ENCODE measurements at places on chromosomes 5 and 9.
A peak's percentile ranks its signal among the peaks of the same experiment; 100 is the strongest.

GRCh38 chr9:130920762-130921299 lies 18.2 kb downstream of the FIBCD1 start:
- DNase-seq, result no peak

GRCh38 chr5:171785517-171785916 lies at the start of gene SMIM23:
TSS of gene SMIM23 (plus strand) at chr5:171785817. CDS start at chr5:171785872, 55 bp downstream.
- DNase-seq, result no peak

DNA sequence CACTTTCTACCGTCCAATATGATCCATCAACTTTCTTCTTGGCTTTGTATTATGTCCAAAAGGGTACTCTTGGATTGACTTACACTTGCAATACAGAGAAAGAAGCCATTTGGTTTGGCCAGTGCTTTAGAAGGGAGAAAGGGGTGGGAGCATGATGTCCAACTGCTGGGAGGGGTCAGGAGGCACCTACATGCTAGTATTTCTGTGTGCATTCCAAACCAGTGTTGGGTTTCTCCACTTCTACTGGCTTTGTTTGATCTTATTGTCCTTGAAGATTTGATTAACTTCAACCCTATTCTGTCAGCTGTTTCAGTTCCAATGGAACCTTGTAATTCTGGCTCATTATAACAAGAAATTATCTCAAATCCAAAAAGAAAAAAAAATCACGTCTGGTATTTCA lies 27.6 kb downstream of the CYSTM1 start:
- DNase-seq, result no peak

DNA sequence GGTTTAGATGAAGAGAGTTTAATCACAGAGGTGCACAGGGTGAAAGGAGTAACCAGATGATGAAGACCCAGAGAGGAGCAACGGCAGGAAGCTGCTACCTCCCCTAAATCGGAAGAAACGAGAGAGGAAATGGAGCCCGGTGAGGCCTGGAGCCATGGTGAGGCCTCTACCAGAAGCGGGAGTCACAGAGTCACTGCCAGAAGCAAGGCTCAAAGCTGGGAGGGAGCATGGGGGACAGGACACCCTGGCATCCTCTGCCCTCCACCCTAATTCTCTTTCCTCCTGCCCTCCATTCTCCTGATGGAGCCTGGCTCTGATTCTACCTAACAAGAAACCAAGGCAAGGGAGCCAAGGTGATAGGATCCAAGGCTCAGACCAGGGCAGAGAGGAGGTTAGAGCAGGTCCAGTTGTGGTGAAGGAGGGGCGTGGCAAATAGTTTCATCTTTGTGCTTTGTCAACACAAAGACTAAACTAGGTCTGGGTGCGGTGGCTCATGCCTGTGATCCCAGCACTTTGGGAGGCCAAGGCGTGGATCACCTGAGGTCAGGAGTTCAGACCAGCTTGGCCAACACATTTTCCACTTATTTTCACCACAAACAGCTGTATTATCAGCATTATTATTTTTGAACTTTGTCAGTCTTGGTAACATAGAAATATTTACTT lies 134.4 kb upstream of the RAI14 start:
- no peak for DNase-seq

DNA sequence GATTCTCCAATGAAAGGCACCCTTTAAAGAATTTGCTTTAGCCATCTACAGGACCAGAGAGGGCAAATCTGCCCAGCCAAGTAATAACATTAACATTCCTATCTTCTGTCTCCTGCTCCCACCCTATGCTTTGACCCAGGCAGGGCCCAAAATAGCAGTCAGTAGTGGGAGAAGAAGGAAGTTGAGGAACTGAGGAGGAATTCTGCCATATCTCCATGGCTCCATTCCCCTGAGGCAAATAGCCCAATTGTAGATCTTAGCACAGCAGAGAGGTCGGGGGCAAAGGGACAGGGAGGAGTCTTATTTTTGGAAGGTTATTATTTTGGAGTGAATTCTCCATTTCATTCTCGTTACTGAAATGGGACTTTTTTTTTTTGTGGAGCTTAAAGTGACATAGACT lies 111.1 kb upstream of the IFNK start:
- peak; percentile 36 for DNase-seq

DNA sequence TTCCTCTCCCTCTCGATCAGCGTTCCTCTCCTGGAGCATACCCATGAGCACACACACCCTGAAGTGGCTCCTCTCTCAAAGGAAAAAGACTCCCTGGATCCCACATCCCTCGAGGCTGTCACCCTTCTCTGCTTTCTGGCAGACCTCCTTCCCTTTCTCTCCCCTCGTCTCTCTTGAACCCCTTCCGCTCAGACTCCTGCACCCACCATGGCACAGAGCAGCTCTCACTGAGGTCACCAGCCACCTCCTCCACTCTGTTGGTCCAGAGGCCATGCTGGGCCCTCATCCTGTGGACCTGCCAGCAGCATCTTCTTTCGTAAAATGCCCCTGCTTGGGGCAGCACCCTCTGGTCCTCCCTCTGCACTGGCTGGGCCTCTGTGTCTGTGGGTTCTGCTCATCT lies 5.7 kb downstream of the B4GALT7 start:
- DNase-seq, result no peak

DNA sequence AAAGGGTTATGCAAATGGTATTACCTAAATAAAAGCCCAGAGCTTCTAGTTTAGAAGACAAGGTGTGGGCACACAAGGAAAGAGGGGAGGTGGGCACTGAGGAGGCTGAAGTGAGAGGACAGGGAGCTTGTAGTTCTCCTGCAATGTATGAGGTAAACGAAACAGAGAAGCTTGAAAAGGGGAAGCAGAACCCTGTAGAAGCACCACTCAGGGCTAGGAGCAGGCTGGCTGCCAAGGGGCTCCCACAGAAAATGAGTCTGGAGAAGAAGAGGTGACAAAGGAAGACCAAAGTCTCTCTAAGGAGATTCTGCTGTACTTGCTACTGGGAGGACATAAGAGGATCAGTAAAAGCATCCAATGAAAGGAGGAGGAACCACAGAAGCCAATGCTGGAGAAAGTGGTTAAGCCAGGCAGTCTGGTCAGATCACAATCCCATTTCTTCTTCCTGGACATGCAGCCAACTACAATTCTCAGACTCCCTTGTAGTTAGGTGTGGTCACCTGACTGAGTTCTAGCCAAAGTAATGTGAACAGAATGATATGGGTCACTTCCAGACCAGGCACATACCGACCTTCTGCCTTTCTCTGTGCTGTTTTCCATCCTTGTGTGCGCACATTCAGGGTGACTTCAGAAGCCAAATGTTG lies 174.5 kb upstream of the MAP3K1 start:
- DNase-seq, result peak; percentile 56

DNA sequence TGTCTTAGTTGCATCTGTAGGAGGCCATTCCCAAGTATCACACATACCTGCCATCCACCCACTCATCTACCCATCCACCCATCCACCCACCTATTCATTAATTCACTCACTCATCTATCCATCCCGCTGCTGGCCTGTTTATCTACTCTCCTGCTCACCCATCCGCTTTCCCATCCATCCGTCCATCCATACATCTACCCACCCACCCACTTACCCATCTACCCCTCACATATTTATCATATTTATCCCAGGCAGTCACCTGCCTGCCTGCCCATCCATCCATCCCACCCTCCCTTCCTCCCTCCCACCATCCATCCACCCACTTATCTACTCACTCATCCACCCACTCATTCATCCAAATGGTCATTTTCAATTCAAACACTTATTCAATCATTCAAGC lies 143.9 kb upstream of the PANK3 start:
- no peak for DNase-seq

DNA sequence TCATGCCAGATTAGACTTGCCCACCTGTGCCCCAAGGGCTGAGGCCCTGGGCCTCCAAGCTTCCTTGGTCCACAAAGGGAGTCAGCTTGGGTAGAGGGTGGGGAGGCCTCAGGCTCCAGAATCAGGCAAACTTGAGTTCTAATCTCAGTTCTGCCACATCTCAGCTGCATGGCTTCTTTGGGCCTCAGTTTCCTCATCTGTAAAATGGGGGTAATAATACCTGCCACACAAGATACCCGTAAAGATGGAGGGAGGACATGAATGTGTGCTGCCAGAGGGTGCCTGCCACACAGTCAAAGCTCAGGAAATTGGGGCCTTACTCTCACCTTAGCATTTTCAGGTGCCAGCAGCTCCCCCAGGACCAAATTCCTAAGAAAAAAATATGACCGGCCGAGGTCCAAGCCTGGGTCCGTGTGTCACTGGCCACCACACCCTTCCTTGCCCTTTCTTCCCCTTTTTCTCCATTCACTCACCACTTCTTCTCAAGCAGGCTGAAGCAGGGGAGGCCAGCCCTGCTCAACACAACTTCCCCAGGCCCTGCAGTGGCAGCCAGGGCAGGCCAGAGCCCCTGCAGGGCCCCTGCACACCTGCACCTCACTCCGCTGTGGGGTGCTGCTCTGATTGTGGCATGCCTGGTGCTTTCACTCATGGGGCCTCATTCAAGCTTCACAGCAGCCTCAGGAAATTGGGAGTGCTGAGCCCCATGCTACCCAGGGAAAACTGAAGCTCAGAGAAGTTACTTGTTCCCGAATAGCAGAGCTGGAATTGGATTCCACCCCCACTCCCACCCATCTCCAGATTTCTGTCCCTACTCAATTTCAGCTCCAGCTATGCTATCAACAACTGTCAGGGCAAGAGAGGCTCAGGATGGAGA lies 3.9 kb downstream of the RGS14 start:
- no peak for DNase-seq

- DNase-seq, result no peak
Measured at GRCh38 chr5:112684121-112684520, 53.6 kb upstream of the APC start.

DNA sequence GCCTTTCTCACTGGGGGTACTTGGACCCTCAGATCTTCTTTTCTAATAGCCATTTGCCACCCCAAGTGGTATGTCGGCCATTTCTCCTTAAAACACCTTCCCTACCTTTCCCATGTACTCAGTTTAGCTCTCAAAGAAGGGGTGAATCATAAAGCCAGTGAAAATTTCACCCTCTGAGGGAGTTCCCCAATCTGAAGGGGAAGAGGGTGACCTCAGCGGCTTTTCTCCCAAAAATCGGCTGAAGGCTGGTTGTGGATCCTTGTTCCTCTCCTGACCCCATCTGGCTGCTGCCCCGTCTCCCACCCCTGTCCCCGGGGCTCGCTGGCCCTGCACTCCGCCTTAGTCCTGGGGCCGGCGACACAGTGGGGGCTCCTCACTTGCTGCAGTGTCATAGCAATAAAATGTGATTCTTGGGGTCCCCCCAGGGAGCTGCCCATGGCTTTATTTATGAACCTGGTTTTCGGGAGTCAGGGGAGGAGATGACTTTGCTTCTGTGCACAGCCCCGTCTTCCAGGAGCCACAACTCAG lies 17.3 kb upstream of the LTC4S start:
- DNase-seq, result no peak

- no peak for DNase-seq
Measured at GRCh38 chr5:136143312-136143711, 10.7 kb downstream of the SMAD5 start.

DNA sequence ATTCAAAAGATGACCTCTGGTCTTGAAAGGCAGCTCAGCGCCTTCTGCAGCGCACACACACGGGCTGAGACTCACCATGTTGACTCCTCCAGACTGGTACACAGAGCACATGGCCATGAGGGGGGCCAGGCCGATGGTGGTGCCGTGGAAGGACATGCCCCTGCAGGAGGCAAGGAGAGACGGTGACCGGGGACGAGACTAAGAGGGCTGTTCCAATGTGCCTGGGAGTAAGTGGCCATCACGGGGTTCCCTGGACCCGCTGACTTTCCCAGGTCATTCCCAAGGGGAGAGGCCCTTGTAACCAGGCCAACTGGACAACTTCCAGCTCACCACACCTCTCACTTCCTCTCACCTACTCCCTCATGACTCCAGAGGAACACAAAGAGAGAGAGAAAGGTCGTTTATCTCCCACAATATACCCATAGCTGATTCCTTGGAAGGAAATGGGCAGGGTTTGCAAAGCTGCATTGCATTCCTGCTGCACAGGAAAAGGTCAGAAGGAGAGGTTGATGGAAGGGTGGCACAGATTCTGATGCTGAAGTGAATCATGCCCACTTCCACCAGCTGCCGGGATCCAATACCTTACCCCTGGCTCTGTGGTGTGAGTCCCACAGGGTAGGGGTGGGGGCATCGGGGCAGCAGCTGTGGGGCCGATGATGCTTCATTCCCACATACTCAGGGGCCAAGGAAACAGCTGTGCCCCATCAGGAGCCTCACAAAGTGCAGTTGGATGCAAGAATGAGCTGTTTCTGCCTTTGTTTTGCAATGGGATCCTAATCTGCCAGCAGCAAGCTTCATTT lies 47.2 kb downstream of the NIPAL4 start:
- peak; percentile 64 for DNase-seq

DNA sequence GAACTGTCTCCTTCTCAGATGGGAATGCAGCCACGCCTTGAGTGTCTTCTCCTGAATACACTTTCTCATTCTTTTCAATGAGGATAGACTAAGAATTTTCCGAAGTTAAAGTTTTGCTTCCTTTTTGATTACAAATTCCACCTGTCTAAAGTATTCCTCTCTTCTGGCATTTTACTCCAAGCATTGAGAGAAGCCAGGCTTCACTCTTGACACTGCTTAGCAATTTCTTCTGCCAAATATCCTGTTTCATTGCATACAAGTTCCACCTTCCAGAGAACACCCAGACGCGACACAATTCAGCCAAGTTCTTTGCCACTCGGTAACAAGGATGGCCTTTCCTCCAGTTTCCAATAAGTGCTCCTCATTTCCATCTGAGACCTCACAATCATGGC lies 35.6 kb upstream of the COL5A1 start:
- peak; percentile 48 for DNase-seq

DNA sequence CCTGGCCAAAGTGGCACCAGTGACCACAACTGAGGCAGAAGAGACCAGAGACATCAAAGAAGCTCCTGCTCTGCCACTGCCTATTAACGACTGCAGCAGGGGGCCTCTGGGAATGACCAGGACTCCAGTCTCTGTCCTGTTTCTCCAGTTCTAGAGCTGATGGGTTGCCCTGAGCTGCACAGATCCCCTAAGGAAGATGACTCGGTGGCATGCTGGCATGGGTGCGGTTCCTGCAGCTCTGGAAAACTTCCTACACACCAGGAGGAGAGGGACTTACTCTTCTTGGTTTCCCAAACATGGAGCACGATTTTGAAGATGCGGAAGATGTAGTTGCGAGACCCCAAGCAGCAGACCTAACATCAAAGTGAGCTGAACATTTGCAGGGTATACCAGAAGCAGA lies 2.7 kb downstream of the SLIT3 start:
- no peak for DNase-seq

- no peak for DNase-seq
Measured at GRCh38 chr5:175813943-175814630, 57.3 kb upstream of the CPLX2 start.

DNA sequence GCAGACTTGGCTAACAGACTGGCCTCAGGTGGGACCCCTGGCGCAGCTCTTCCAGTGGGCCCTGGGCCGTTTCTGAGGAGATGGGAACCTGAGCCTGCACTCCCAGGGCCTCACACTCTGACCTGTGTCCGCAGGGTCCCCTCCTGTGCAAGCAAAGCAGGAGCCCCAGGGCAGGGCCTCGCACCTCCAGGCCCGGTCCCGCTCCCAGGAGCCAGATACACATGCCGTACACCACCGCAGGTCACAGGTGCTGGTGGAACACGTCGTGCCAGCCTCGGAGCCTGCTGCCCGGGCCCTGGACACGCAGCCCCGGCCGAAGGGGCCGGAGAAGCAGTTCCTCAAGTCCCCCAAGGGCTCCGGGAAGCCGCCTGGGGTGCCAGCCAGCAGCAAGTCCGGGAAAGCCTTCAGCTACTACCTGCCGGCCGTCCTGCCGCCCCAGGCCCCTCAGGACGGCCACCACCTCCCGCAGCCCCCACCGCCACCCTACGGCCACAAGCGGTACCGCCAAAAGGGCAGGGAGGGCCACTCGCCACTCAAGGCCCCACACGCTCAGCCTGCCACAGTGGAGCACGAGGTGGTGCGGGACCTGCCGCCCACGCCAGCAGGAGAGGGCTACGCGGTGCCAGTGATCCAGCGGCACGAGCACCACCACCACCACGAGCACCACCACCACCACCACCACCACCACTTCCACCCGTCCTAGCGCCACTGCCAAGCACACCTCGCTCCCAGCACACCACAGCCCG lies 29.2 kb downstream of the NKD2 start:
- DNase-seq, result no peak

Measured in muscle of leg (tissue), 16 donors.